ENCODE measurements at places on chromosomes 5 and 9.

GRCh38 chr9:122754825-122755224 is 12.7 kb downstream of the OR1L6 start:
- no peak for DNase-seq

DNA sequence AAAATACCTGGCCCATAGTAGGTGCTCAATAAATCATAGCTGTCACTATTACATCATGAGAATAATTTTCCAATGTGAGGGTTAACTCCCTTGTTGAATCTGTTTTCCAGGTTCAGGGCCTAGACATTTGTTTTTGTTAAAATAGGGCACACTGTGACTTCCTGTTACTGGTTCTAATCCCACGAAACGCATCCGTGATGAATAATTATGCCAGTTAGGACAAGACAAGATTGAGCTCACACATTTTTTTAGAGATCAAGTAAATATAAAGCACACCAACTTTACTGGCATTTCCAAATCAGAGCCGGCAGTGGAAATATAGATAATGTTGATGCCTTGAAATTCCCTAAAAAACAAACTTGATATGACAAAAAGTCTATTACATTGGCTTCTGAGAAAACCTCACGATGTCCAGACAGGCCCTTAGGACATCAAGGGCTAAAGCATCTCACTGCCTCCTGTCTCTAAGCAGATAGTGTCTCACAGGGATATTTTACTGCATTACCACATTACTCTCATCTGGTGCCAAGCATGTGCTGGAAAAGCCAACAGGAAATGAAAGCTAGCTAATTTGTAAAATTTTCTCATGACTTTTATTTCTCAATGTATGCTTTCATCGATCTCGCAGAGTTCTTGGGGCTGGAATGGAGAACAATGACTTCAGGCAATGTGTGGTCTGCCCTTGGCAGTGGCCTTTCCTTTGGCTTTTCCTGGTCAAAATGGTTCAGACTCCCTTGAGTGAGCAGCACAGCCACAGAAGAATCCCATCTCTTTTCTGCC is 414.3 kb upstream of the PAPPA start:
- DNase-seq: no peak

- DNase-seq: peak; percentile 26
Observed at GRCh38 chr9:109182940-109183798, 16.1 kb upstream of the FRRS1L start.

DNA sequence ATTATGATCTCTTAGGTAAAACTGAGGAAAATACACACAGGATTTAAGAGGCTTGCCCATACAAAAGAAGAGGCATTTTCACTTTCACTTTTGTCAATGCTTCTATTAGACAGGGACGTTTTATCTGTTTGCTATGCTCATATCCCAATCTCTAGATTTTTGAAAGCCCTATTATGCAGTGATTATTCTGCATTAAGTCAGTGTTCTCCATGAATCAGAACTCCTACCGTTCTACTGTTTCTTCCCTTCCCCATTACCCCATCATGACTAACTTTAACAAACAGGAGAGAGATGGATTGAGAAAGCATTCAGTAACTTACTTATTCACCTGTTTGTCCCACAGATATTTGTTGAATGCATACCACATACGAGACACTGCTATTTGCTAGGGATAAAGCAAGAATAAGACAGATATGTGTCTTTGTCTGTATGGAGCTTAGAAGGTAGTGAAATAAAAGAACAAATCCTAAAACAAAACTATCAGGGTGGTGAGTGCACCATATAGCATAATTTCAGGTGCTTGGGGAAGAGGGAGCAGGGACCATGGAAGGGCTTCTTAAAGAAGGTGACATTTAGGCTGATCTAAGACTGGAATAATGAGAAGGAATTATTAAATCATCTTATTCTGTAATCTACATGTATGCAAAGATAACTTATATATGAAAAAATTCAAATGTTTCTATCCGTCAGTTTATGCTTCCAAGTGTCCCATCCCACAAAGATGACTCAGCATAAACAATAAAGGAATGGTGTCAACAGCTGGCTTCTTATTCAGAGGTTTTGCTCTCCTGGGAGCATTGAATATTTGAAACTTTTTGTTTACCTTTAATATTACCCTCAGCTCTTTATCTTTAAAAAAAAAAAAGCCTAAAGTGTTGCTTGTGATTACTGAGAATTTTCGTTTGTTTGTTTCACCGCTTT is 328.1 kb downstream of the HINT1 start:
- no peak for DNase-seq

DNA sequence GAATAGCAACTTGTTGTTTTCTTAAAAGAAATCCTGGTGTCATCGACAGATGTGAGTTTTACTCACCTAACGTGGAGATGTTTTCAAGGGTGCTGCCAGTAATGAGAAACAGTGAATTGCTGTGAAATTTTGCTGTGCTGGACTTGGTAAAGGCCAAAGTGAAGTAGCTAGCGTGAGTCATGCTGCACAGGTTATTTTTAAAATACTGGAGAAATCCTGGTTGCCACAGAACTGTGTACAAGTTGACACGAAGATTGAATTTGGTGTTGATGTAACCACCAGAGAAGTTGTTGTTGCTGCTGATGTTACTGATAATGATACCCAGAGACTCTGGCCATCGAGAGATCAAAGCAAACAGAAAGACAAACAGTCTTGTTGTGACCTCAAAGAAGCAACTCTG is 187.9 kb upstream of the NFIL3 start:
- DNase-seq: no peak

GRCh38 chr9:107673861-107674720 is 184.5 kb upstream of the KLF4 start:
- no peak for DNase-seq

DNA sequence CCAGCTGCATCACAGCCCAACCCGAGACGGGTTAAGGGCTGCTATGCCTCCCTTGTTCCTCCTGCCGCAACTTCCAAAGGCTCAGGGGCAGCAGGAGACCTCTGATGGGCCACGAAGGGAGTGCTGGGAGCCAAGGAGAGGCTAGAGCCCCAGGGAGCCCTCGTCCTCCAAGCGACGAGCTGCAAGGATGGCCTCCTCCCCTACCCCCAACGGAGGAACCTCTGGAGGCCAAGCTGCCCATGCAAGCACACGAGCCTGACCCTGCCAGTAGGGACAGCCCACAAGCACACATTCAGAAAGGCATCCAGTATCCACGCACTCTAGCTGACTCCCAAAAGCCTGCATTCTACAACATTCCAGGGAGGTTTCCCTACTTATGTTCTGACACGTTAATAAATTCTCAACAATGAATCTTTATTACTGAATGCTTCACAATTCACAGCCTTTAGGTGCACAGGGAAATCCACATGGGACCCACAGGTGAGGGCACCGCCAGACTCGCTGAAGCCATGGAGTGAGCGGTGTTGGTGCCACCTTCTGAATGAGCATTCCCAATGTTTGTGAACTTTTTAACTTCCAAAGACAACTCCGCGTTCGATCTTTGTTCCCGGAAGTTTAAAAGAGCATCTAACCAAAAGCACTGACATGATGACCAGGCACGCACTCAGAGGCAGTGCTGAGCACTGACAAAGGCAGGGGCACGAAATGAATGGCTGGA is 28.7 kb downstream of the IPPK start:
- no peak for DNase-seq

DNA sequence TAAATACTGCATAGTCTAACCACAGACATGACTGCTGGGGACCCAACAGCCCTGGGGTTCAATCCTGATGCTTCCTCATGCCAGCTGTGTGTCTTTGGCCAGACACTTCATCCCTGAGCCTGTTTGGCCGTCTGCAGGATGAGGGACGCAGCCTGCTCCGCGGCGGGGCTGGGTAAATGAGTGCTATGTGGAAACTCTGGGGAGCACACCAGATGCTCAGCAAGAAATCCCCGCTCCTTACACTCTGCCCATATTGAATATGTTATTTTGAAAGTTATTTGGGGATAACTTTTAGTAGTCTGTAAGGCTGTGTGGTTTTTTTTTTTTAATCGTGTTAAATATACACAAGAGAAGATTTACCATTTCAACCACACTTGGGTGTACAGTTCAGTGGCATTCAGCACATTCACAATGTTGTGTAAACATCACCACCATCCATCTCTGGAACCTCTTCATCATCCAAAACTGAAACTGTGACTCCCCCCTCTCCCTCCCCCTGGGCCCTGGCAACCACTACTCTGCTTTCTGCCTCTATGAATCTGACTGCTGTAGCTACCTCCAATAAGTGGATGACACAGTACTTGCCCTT is 42.7 kb downstream of the SH3PXD2B start:
- peak; percentile 46 for DNase-seq

DNA sequence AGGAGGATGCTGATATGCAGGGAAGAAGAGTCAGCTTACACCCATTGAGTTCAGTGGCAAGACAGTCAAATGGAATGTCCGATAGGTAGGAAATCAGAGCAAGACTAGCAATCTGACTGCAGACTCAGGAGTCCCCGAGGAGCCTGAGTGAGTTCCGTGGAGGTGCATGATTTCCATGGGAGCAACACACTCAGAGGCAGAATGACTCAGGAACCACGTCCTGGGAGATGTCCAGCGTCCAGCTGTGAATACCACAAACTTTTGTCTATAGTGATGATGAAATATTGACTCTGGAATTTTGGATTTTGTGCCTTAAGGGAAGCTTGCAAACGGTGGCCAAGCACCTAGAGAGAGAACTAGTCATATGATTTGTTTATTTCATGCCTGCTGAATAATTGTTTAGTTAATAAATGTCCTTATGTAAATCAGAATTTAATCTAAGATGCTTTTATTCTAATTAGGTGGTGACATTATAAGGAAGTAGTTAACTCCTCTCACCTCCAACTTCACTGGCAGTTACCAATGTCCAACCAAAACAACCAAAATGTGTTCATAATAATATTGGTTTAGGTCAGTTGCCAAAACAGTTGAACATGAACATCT is 100.4 kb downstream of the PDE4D start:
- peak; percentile 16 for DNase-seq

DNA sequence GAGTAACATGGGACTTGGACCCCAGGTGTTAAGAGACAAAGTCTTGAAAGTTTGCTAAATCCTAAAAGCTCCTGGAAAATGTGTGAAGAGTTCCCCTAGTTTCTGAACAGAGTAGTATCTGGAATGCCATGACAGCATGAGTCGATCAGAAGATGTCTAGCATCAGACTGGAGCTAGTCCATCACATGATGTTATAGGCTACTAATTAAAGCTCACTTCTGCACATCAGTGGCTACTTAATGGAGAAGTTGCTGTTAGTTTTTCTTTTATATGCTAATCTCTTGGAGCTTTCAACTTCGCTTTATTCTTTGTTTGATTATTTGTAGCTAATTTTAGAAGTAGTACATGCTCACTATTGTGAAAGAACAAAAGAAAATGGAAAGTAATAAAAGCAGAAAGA is 471.3 kb upstream of the KLF4 start:
- DNase-seq: no peak

DNA sequence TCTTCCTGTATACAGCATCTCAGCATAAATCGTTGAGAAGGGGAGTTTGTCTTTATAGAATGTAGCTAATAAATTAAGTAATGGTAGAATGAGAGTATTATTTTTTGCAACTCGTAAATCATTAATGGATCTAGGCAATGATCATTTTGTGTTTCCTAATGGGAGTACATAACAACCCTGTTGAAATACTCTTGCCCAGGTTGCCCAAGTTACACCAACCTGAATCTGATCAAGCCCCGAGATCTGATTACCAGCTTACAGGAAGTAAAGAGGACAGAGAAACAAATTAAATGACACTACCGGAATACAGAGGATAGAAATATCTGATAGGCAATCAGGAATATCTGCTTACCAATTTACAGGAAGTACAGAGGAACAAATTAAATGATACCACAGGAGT is 107.3 kb downstream of the AOPEP start:
- DNase-seq: no peak

- peak; percentile 66 for DNase-seq
Observed at GRCh38 chr5:6820851-6821479, 107.7 kb downstream of the TENT4A start.

GRCh38 chr5:160363211-160363610 is 7.2 kb downstream of the C1QTNF2 start:
- no peak for DNase-seq

DNA sequence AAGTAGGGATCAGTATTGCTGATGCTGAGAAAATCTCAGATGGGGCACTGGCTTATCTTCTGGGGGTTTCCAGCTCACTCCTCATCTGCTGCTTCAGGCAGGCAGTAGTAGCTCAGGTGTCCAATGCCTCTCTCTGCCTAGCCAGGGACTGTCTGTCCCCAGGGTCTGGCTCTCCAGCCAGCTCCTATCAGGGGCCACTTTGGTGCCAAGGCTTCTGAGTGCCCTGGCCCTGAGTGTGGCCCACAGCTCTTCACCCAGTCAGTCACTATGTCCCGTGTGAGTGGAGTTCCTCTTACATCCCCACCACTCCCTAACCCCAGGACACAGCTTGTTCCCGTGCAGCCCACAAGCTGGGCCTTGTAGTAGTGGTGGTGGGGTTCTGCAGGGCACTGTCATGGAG is 251.5 kb downstream of the HSPA4 start:
- DNase-seq: no peak

GRCh38 chr9:1951446-1951845 is 63.7 kb upstream of the SMARCA2 start:
- DNase-seq: no peak

DNA sequence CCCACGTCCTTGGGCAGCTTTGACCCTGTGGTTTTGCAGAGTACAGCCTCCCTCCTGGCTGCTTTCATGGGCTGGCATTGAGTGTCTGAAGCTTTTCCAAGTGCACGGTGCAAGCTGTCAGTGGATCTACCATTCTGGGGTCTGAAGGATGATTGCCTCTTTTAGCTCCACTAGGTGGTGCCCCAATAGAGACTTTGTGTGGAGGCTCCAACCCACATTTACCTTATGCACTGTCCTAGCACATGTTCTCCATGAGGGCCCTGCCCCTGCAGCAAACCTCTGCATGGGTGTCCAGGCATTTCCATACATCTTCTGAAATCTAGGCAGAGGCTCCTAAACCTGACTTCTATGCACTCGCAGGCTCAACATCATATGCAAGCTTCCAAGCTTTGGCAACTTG is 644.2 kb upstream of the CDH9 start:
- DNase-seq: peak; percentile 32

DNA sequence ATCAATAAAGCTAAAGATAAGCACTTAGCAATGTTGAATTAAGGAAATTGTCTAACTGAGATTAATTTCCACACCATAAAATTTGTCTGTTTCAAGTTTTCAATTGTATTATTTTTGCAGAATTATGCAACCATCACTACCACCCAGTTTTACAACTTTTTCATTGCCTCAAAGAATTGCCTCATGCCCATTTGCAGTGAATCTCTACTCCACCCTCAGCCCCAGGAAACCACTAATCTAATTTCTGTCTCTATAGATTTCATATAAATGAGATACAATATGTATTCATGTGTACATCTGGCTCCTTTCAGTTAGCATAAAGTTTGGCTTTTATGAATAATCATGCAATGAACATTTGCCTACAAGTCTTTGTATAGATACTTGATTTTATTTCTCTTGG is 72.9 kb downstream of the PTCD2 start:
- DNase-seq: no peak
